ENCODE measurements at places on chromosomes 4 and X. TPM values are rescaled to one million over a fixed set of nuclear protein-coding genes. Genes with fewer than 3 reads are reported as not detected.

The FGF13 gene
- total RNA-seq: not detected

The CCKAR gene
- not detected for total RNA-seq

The AKAP14 gene
- total RNA-seq: not detected

The FREM3 gene
- not detected for total RNA-seq

The SLC49A3 gene
- total RNA-seq: 0.10 TPM

The CNKSR2 gene
- total RNA-seq: 2.2 TPM

The EPHA5 gene
- 0.14 TPM for total RNA-seq

The LNX1 gene
- total RNA-seq: not detected

The UGT2B10 gene
- total RNA-seq: not detected

The KIT gene
- total RNA-seq: 0.02 TPM

The FAM236B gene
- not detected for total RNA-seq

The MAGEA10 gene
- total RNA-seq: not detected

The TLR7 gene
- total RNA-seq: not detected

The ASMT gene
- 0.19 TPM for total RNA-seq

The FSTL5 gene
- not detected for total RNA-seq

The CRLF2 gene
- 0.87 TPM for total RNA-seq

The PDLIM3 gene
- total RNA-seq: 0.13 TPM

The CXXC4 gene
- total RNA-seq: 0.06 TPM

The MANBA gene
- 14.0 TPM for total RNA-seq

The TEX13B gene
- total RNA-seq: 0.08 TPM

The SERTM2 gene
- not detected for total RNA-seq

The SPANXA2 gene
- total RNA-seq: not detected

The IQSEC2 gene
- total RNA-seq: 38.7 TPM

The SHROOM4 gene
- total RNA-seq: not detected

The PRDX4 gene
- 251 TPM for total RNA-seq

The FAM241A gene
- 0.86 TPM for total RNA-seq

The ZNF157 gene
- total RNA-seq: not detected

The VSIG4 gene
- total RNA-seq: not detected

The SLC9A7 gene
- total RNA-seq: 9.3 TPM

The ZNF595 gene
- total RNA-seq: 16.3 TPM

The GPR50 gene
- 0.34 TPM for total RNA-seq

The HEPH gene
- not detected for total RNA-seq

The SCRG1 gene
- not detected for total RNA-seq

The NCAPG gene
- total RNA-seq: 32.3 TPM

The NKX3-2 gene
- 0.12 TPM for total RNA-seq

The ABLIM2 gene
- 7.6 TPM for total RNA-seq

The TBC1D9 gene
- total RNA-seq: 7.3 TPM

The RTL9 gene
- total RNA-seq: 0.15 TPM

The SMIM31 gene
- not detected for total RNA-seq
